A549 (cell line): ENCODE measurements at places on chromosomes 1 and 21. TPM values are rescaled to one million over a fixed set of nuclear protein-coding genes. Genes with fewer than 3 reads are reported as not detected.

Gene ATAD3C
- not detected in 3 replicates for polyA plus RNA-seq

DNA sequence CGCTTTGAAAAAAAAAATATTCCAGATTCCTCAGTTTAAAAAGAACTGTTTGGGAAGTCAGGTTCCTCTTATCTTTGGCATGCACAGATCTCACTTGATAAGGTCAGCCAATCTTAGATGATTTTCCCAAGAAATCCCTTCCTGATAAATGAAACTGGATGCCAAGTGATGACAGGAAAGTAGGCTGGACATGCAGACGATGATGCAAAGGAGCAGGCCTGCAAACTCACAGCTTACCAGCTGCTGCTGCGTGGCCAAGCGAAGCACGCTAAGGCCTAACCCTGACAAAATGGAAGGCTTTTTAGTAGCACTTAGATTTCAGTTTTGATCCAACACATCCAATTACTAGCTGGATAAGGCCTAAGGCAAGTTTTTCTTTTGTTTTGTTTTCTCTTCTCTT, 10.1 kb downstream of the TADA1 start:
- DNase-seq, result no peak

DNA sequence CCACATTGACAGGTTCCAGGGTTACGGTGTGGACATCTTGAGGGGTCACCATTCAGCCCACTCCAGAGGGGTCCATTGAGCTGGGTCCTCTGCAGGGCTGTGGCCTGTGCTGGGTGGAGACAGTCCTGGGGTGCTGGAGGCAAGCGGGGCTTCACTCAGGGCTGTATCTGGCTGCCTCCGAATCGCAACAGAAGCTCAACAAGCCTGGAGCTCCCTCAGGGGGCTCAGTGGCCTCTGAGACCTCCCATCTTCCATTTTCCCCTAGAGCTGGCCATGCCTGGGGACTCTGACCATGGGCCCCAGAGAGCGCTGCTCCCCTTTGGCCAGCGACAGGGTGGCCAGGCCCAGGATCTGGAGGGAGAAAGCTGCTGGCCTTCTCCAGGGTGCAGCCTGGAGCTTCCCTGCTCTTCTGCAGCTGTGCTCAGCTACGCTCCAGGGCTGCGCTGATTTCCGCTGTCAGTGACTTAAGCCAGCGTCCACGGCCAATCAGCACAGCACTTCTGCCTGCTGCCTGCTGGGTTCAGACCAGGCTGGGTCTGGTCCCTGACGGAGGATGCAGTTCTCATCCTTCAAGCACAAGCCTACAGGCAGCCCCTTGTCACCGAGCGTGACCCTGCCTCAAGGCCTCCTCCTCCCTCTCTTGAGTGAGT, 45.0 kb upstream of the ADARB1 start:
- no peak for DNase-seq

Gene CDK18
- 1.4 to 2.3 TPM (median 2.0 TPM) in 3 replicates for polyA plus RNA-seq

Gene AQP10
- not detected in 3 replicates for polyA plus RNA-seq

Gene SPRR2E
- polyA plus RNA-seq, result not detected in 3 replicates
